ENCODE measurements at places on chromosomes 5 and 9.

DNA sequence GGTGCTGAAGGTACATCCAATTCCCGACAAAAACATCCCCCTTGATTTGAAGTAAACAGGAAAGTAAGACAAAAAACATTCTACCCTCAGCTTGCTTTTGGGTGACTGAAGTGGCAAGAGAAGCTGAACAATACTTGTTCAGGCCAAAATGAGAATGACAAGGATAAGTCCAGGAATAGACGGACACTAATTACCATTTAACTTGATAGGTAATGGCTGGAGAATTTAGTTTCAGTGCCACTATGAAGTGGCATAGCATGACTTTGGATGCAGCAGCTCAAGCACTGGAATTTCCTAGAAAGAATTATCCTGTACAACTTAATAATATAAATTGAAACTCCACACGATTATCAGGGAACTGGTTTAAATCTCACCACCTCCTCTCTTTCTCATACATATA is 49.7 kb downstream of the HOMER1 start:
- no peak for DNase-seq

DNA sequence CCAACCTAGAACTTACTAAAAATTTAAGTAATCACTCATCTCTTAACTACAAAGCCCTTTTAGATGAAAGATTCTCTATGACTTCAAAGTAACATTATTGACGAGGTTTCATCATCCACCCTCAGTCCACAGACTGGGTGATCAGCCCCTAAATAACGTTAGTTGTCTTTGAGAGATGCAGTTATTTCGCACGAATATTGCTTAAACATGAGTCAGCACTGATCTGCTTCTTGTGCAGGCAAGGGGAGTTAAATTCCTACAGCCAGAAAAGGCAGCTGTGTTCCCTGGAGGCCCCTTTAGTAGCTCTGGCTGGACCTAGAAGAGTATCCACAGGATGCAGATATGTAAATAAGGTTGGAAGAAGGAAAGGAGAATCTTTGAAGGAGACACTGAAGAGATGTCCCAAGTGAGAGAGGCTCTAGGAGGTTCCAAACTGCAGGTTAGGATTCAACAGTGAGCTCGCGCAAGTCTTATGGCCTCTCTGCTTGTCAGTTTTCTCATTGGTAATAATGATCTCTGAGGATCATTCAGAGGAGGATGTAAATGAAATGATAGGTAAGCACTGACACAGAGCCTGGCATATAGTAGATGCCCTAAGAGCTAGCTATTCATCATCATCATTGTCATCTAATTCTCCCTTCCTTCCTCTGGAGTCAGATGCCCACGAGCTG is 122.2 kb upstream of the MAN2A1 start:
- no peak for DNase-seq

DNA sequence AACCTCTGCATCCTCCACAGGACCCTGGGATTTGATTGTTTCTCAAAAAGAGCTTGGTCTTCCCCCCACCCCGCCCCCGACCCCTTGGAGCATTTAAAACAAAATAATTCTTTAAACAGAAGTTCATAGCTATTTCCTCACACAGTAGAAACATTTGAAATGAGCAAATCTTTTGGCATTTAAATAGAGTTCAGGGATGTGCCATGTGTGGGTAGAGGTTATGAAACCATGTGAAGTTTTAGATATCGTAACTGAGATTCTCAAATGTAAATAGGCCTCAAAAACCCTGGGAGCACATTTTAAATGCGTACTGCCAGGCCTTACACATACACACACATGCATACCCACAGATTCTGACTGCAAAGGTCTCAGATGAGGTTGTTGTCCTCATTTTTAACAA is 66.5 kb downstream of the EPB41L4B start:
- no peak for DNase-seq

DNA sequence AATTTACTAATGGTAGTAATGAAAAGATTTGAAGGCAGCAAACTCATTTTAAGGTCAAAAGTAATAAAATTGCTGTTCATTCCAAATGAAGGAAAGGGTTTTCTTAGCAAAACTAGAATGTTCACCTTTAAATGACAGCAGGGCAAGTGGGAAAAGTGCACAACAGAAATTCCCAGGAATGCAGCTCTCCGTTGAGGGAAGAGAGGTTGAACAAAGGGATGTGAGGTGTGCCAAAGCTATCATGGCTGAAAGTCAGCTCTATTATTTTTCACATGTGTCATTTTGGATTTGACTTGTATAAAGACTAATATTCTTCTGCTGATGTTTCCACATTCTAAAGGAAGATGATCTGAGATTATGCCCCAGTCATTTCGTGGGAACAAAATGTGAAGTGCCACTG is 51.6 kb downstream of the TEK start:
- DNase-seq, result no peak

GRCh38 chr5:1016036-1016435 is 7.4 kb downstream of the NKD2 start:
- no peak for DNase-seq

DNA sequence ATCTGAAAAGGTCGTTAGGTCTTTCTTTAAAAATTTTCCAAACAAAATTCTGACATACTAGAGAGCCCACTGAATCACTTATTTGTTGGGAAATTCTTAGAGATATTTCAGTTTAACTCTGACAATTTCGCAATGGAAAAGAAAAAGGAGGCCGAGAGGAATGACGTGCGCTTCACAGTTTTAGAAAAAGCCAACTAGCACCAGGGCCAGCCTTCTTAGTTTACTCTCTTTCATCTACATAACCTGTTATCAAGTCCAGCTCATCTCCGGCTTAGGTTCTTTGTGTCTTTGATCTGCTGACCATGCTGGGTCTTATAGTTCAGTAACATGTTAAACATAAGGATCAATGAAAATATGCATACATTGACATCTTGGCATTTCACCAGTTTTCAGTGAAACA is 201.7 kb upstream of the TAS2R1 start:
- no peak for DNase-seq

DNA sequence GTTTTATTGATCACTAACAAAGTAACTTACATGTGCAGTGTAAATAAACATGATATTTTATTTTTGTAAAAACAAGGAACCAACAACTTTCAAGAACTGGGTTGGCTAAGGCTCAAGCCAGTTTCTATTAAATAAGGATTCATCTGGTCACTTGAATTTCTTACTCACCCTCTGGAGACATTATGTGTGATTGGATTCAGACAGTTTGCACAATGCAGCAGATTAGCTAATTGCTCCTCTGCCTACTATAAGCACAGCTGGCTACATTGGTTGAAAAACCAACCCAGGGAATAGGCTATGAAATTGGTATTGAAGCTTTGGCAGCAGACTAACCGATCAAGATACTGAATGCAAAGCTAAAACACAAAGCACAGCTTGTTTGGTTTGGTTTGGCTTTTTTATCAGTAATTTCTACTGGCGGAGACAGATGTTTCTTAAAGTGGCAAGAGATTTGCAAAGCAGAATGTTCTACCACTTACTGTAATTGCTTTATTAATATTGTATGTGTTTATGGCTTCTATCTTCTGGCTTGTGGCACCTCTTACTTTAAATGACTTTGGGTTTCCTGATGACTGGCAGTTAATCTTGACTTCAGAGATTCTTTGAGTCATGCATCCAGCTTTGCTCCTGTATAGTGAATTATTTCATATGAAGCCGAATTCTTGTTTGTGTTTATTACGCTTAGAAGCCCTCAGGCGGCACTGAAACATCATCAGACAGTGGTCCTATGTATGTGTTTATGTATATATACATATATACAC is 231.5 kb downstream of the MPDZ start:
- no peak for DNase-seq

- no peak for DNase-seq
These were observed 1129.2 kb downstream of the DTWD2 start for GRCh38 chr5:117859176-117859575.

Measured in left renal cortex interstitium (tissue), 4 donors.